ENCODE measurements at places on chromosomes 16 and 17.

DNA sequence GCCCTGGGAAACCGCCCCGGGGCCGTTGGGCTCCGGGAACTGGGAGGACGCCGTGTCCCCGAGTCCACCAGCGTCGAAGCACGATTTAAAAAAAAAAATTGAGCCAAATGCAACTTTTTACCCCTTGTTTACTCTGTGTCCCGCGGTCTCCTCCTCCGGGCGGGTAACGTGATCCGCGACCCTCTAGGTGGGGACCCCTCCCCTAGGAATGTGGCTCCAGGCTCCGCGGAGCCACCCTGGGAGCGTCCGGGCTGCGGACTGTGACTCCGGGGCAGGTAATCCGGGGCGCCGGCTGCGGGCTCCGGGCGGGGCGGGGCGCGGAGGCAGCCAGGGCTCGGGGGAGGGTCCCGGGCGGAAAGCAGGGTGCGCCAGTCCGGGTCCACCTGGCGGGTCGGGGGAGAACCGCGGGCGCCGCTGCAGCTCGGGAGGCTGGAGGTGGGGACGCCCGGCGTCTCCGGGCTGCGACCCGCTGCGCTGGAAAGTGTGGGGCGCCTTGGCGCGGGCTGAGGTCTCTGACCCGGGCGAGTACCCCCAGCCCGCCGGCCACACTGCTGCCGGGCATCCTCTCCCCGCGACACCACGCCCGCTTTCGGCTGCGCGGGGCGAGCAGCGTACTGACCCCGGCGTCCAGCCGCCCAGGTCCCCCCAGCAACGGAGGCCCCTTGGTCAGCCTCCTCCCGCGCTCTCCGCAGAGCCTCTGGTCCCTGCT, 852 bp upstream of the HELZ start:
- peak; percentile 50 for DNase-seq

- no peak for DNase-seq
Measured at GRCh38 chr17:41002814-41003213, 3.1 kb upstream of the KRTAP3-2 start.

DNA sequence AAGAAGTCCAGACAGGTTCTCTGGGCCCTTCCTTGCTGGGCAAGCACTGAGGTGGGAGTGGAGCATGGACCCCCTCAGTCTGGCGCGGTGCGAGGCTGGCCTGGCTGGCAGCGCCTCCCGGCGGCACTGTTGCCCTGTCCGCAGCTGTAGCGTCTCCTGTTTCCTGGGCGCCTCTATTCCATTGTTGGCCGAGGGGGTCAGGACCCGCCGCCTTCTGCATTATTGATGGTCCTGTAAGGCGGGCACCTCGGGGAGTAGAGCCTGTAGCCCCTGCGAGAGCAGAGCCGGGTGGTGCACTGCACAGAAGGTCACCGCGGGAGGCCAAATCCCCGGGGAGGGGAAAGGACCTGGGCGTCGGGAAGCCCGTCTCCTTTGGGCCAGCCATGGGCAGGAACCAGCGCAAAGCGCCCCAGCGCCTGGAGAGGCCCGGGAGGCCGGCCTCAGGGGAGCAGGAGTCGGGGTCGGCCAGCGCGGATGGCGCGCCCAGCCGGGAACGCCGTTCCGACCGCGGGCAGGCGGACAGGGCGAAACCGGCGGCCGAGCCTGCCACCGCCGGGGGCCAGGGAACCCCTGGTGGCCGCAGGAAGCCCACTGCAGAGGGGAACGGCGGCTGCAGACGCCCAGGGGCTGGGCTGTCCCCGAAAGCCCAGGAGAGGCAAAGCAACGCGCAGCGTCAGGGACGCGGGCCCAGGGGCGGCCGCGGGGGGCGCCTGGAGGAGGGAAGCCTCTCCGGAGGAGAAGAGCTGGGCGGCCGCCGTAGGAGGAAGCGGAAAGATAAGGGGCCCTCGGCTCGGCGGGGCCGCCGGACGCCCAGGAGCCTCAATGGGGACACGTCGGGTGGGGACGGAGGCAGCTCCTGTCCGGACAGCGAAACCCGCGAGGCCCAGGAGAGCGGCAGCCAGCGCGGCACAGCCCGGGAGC, at the start of gene MYO15B:
Gene MYO15B, plus strand, starts transcription at position 126 of the 921 bp plus-strand sequence. Its CDS starts 258 bp downstream, at position 384.
- DNase-seq: no peak

DNA sequence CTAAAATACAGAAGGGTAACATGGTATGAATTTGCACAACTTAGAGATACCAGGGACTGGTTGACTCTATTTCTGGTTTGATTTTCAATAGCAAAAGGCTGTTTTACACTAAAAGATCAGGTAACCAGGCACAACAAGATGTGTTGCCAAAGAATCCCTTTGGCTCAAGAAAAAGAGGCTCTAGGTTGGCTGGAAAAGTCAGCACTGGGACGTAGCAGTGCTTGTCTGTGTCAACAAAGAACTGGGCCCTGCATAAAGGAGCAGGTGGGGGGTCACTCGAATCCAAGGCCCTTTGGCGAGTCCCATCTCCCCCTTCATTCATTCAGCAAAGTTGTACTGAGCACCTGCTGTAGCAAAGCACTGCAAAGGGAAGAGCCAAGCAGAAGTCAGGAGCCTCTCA, 18.4 kb downstream of the SDR42E1 start:
- DNase-seq: no peak

DNA sequence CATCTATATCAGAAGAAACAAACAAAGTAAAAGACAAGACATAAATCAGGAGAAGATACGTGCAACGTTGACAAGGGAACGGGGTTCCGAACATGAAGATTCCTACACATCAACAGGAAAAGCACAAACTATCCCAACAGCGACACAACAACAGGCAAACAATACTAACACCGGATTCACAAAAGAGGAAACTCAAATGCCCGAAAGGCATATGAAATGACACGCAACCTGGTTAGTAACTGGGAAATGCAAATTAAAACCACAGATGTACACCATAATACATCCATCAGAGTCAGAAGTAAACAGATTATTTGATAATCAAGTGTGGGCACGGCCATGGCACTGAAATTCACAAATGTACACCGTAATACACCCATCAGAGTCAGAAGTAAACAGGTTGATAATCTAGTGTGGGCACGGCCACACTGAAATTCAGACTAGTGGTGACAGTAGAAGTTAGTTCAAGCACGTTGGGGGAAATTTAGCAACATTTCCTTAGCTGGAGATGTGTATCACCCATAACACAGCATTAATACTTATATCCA, 171.9 kb upstream of the RPH3AL start:
- no peak for DNase-seq

DNA sequence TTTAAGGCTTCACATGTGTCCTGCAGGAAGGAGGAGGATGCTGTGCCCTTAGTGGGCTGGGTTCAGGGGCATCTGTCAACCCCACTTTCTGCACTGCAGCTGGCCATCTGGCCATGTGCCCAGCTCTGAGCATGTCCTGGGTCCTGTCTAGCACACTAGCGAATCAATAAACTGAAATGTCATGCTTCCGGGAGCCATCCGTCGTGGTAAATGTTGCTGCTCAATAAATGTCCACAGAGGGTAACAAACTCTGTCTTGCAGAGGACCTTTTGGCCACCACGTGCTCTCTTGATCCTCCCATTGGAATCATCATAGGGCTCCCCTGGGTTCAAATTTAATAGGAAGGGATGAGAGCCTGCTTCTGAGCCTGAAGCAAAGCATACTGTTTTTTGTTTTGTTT, 168.6 kb upstream of the PIRT start:
- no peak for DNase-seq

GRCh38 chr17:14434506-14434905, 133.6 kb downstream of the HS3ST3B1 start:
- DNase-seq: no peak

All from HEK293T (cell line).